ENCODE measurements at places on chromosomes 16 and 17. TPM values are rescaled to one million over a fixed set of nuclear protein-coding genes. Genes with fewer than 3 reads are reported as not detected.

The CRK gene
- 65.7 TPM for total RNA-seq

The TMEM204 gene
- total RNA-seq, result not detected

The RAB11FIP4 gene
- 6.5 TPM for total RNA-seq

The CDH15 gene
- total RNA-seq, result 0.33 TPM

The CMTM1 gene
- 2.8 TPM for total RNA-seq

The IRF8 gene
- total RNA-seq, result not detected

The GHDC gene
- total RNA-seq, result 24.8 TPM

The MT3 gene
- total RNA-seq, result not detected

The CDRT15L2 gene
- total RNA-seq, result not detected

The PARD6A gene
- 0.48 TPM for total RNA-seq

The TP53TG3 gene
- not detected for total RNA-seq

The RHBDL1 gene
- total RNA-seq, result 3.2 TPM

The SULT1A2 gene
- total RNA-seq, result 0.61 TPM

The CCDC102A gene
- total RNA-seq, result 6.8 TPM

The KCNH6 gene
- total RNA-seq, result not detected

The TP53TG3F gene
- total RNA-seq, result not detected

The GAS2L2 gene
- 0.24 TPM for total RNA-seq

The EPX gene
- not detected for total RNA-seq

The HCRT gene
- total RNA-seq, result not detected

The CSH2 gene
- not detected for total RNA-seq

The CDT1 gene
- total RNA-seq, result 3.5 TPM

The GABARAPL2 gene
- 41.2 TPM for total RNA-seq

The NETO2 gene
- total RNA-seq, result 43.7 TPM

The CCL7 gene
- not detected for total RNA-seq

The TM4SF5 gene
- not detected for total RNA-seq

The KRTAP2-3 gene
- 27.5 TPM for total RNA-seq

The LRRC37B gene
- total RNA-seq, result 8.0 TPM

The OMG gene
- under 0.01 TPM for total RNA-seq

The TMIGD1 gene
- total RNA-seq, result not detected

The MPRIP gene
- total RNA-seq, result 168 TPM

The PKMYT1 gene
- 4.2 TPM for total RNA-seq

The OTOP3 gene
- total RNA-seq, result not detected

The TEX19 gene
- not detected for total RNA-seq

The PITPNM3 gene
- total RNA-seq, result 16.5 TPM

The SHCBP1 gene
- 2.3 TPM for total RNA-seq

The CA7 gene
- total RNA-seq, result not detected

The IL21R gene
- total RNA-seq, result not detected

The RNF151 gene
- not detected for total RNA-seq

The GRIN2A gene
- not detected for total RNA-seq

The VASN gene
- total RNA-seq, result 5.0 TPM

The TBC1D3H gene
- total RNA-seq, result not detected

The KRTAP3-1 gene
- not detected for total RNA-seq

The TP53TG3C gene
- total RNA-seq, result not detected

The GEMIN4 gene
- total RNA-seq, result 31.4 TPM

The FBXW10 gene
- under 0.01 TPM for total RNA-seq

The SCGB1C2 gene
- total RNA-seq, result not detected

The EFCAB5 gene
- 0.33 TPM for total RNA-seq

The UMOD gene
- not detected for total RNA-seq

The NACA2 gene
- not detected for total RNA-seq

The RPUSD1 gene
- total RNA-seq, result 17.2 TPM
